Right kidney (tissue), 9 donors: ENCODE measurements at places on chromosomes 11 and 22.

GRCh38 chr11:25339281-25339680 is 842.4 kb downstream of the LUZP2 start:
- no peak for DNase-seq

DNA sequence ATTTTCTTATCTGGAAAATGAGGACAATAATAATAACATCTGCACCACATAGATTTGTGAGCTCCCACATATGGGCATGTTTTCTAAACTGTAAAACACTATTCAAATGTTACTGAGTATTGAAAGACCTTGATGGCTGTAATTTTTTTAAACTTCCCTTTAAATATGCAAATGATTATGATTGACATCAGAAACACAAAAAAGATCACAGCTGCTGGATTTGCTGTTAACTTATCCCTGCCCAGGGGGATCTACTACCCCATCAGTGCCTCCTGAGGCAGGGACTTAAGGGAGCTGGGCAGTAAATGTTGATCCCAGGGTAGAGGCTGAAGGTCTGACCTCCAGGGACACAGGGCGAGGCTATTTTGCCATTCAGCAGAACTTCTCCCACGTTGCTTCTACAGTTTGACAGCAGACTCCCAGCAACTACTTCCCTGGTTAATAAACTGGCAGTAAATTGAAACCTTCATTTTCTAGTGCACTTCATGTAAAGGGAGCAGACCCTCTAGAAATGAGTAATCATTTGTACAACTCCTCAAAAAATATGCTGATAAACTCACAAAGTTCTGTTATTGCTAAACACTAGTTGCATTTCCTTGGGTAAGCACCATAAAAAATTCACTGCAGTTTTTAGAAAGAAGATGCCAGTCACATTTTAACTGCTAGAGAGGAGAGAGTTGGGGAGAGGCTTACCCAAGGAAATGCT is 20.3 kb downstream of the TMPRSS5 start:
- no peak for DNase-seq

DNA sequence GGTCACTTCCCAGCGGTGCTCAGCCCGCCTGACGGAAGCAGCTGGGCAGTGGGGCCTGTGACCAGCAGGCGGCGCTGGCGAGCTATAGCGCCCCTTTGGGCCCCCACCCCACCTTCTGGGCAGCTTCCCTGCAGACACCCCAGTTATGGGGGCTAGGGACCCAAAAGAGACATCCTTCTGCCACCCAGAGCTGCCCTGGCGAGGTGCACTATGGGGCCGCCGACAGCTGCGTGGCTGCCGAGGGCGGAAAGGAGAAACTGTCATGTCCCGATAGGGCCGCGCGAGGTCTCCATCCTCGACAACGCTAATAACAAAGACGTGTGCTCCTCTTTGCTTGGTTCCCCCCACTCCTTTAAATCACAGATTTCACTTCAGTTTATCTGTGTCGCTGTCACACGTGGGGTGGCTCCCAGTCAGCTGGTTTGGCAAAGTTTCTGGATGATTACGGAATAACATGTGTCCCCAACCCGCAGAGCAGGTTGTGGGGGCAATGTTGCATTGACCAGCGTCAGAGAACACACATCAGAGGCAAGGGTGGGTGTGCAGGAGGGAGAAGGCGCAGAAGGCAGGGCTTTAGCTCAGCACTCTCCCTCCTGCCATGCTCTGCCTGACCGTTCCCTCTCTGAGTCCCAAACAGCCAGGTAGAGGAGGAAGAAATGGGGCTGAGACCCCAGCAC is 673 bp upstream of the MYO7A start:
- DNase-seq: peak; percentile 89

GRCh38 chr11:114921697-114922096 is 243.4 kb downstream of the NXPE2 start:
- DNase-seq: no peak

- peak; percentile 77 for DNase-seq
These were observed 3.5 kb upstream of the KRTAP5-6 start for GRCh38 chr11:1693327-1694063.

GRCh38 chr11:103297900-103298299 is 188.7 kb downstream of the DYNC2H1 start:
- DNase-seq: no peak

DNA sequence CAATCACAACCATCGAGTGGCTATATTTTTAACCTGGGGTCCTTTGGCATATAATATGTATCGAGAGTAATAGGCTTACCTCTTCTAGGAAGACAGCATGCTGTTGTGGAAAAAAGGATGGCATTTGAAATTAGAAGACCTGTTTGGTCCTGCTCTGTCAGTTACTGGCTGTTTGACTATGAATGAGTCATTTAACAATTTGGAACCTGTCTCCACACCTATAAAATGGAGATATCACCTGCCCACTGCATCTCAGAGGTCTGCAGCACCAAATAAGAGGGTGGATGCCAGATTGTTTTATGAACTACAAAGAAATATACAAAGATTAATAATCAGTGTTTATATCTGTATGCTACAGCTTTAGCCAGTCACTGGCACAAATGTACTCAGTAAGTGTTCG is 60.8 kb downstream of the SLC25A17 start:
- DNase-seq: no peak

DNA sequence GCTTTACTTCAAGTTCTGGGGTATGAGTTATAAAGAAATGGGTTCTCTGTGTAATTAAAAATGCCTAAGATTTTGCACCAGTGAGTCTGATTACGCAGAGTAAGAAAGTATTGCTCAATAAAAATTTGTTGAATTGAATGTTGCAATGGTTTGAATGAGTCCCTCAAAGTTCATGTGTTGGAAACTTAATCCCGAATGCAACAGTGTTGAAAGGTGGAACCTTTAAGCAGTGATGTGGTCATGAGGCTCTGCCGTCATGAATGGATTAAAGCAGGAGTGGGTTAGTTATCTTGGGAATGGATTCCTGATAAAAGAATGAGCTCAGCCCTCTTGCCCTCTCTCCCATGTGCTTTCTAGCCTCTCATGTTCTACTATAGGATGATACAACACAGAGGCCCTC is 52.6 kb upstream of the SESN3 start:
- DNase-seq: no peak

DNA sequence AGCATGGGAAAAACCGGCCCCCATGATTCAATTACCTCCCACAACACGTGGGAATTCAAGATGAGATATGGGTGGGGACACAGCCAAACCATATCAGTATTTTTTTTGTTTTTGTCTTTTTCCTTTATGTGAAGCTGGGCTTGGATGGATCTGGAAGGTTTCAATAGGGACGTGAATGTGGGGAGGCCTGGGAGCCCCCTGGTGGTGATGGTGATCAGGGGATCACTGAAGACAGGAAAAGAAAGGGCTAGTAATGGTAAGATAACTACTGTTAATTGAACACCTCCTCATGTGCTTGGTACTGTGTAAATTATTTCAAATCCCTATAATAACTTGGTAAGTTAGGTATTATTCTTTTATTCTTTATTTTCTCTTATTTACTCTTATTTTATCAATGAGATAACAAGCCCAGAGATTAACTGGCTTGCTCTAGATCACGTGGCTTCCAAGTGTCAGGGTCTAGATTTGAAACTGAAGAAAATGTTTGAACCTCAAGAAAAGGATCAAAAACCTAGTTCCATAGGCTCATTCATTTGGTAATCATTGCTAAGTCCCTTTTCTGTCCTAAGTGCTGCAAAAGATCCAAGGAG is 364.2 kb downstream of the TENM4 start:
- DNase-seq: no peak

DNA sequence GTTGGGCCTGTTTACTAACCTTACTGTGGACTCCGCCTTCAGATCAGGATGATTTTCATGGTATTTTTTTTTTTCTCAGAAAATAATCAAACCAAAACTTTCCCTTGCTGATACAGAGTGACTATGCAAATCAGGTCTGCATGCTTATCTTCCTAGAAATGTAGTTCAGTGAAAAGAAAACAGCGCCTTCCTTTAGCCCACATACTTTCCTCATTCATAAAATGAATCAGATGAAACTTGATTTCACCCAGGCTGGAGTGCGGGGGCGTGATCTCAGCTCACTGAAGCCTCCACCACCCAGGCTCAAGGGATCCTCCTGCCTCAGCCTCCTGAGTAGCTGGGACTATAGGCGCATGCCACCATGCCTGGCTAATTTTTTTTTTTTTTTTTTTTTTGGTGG is 26.0 kb downstream of the ZNRF3 start:
- no peak for DNase-seq

DNA sequence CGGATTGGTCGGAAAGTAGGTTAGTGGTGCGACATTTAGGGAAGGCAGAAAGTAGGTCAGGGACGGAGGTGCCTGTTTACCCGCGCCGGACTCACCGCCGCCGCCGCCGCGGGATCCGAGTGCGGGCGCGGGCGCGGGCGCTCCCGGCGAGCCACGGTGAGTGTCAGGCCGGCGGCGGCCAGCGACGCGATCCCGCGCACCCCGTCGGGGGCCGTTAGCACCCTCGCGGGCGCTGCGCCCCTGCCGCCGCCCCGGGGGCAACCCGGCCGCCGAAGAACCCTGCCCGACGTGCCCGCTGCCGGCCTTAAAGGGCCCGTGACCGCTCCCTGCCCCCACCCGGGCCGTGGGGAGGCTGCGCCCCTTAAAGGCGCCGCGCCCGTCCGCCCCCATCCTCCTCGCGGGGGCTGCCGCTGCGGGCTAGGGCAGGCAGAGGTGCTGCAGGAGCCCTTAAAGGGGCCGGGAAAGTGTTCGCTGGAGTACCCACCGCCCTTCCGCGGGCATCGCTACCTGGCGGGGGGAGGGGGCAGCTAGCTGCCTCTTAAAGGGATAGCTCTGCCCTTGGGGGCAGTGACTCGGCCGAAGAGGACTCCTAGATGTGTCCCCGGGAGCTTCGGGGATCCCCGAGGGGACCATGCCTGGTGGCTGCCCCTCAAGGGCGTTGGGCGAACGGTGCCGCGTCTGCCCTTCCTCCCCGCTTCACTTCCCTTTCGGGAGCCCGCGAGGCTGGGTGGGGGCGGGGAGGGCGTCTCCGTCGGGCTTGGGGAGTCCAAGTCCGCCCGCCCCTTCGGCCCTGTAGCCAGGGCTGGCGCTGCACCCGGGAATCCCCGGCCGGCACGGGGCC is at the start of gene BMAL1:
Gene BMAL1 (plus strand): TSS at position 23 of the 841 bp plus-strand sequence. CDS start 76,519 bp downstream, outside the sequence.
- DNase-seq: peak; percentile 71

DNA sequence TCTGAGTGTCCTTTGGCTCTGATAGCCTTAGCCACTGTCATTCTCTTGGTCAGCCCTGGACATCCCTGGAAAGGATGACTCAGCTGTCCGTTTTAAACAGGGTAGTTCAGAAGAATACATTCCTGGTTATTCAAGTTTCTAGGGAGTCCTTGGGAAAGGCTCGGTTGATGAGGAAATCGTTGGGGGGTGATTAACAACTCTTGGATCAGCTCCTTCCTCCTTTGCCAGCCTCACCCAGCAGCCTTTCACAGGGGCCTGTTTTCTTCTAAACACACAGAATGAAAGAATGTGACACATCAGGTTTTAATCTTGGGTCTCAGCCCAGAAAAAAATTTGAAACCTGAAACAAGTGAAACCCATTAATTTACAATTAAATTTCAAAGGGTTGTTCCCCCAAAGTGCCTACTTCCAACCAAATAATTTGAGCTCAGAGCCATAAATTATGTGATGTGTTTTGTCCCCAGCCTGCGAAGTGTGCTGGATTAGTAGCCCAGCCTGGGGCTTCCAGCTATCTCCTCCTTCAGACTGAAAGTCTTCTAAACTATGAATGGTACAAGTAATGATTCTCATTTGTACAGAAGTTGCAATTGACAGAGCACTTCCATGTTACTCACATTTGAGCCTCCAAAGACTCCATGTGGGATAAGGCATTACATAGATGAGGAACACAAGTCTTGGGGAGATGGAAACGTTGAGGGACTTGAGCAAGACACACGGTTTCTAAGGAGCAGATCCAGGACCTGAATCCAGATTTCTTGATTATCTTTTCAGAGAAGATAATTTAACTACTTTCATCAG is 19.3 kb upstream of the MRGPRX2 start:
- no peak for DNase-seq

GRCh38 chr11:66419825-66420224 is 1.0 kb upstream of the NPAS4 start:
- DNase-seq: no peak

DNA sequence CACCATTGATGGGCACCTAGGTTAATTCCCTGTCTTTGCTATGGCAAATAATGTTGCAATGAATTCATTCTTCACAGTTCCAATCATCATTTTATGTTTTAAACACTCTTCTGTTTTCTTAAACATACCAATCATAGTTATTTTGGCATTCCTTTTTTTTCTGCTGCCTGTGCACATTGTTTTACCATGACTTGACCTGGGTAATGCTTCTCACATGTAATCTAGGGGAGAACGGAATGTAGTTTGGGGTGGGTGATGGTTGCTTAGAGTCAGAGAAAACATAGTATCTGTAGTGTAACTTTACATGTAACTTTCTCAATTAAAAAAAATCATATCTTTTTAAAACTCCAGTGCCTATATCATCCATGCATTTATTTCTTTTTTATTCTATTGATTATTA is 1945.3 kb upstream of the RAG2 start:
- DNase-seq: no peak

DNA sequence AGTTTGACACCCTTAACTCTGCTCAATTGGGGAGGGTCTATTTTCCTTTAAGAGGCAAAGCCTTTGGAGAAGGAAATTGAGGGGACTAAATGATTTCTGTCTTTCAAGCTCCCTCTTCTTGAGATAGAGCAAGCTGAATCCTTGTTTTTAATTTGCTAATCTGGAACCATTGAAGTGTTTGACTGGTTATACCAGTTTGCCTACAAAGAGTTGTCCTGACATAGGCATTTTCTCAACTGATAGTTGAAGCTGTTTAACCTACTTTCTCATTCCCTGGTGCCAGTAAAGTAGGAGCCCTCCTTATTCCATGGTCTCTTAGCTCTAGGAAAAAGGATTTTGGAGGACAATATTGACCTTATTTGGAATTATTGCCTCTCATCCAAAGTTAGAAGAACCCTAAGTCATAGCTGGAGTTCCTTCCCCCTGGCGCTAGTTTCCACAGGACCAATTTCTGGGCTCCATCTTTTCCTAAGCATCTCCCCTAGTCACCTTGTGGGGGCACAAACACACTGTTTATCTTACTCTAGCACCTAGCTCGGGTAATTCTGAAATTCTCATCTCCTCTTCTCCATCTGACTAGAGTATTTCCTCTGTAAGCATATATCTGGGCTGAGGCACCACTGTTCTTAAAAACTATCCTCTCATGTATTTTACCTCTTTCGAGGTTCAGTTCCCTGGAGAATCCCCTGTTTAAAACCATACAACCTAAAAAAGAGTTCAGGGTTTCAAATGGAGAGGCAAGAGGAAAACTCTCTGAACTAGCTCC is 7.4 kb downstream of the ZDHHC5 start:
- no peak for DNase-seq
